ENCODE measurements at places on chromosomes 4 and X.

GRCh38 chr4:174373821-174374220, 90.1 kb downstream of the CEP44 start:
- DNase-seq = no peak

GRCh38 chr4:80462621-80463091, 127.1 kb downstream of the CFAP299 start:
- DNase-seq = no peak

DNA sequence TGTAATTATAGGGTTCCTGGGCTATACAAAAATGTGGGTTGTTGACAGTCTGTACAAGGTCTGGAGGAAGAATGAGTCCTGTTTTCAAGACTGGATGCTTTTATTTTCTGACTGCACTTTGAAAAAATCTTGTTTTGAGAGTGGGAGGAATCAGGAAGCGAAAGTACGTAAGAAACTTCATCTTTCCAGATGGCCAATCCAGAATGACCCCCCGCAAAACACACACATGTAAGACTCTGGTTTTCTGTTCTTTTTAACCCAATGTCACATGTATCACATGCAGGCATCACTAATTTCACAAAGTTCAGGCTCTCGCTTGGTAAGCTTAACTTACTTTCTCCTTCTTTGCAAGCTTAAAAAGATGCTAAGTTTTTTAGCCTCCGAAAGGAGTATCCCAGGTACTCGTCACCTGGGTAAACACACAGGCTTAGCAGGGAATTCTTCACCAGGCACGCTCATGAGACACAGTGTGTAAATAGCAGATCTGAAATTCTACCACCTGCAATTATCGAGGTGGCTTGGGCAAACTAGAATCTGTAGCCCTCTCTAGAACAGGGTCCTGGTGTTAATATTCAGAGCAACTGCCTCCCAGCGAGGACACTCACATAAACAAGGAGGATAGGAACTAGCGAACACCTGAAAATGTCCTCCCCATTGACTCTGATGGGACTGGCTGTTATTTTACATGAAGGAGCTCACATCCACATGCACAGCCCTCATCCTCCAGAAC, 90.7 kb downstream of the NSUN7 start:
- DNase-seq = no peak

GRCh38 chr4:142021761-142022160, 385.4 kb downstream of the IL15 start:
- no peak for DNase-seq

DNA sequence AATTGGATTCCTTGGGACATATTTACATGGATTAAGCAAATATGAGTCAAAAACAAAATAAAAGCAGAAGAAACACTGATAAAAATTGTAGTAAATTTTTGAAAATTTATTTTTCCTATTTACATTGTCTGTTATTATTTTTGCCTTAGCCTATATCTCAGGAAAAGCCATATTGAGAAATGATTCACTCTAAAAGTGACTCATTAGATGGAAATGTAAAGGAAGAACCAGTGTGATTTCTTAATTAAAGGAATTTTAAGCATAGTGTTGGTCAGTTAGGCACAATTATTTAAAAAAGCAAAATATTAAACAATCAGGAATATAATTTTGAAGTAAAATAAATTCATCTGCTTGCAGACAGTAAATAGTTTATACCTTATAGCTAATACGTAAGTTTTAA, 167.4 kb upstream of the NAP1L5 start:
- no peak for DNase-seq

DNA sequence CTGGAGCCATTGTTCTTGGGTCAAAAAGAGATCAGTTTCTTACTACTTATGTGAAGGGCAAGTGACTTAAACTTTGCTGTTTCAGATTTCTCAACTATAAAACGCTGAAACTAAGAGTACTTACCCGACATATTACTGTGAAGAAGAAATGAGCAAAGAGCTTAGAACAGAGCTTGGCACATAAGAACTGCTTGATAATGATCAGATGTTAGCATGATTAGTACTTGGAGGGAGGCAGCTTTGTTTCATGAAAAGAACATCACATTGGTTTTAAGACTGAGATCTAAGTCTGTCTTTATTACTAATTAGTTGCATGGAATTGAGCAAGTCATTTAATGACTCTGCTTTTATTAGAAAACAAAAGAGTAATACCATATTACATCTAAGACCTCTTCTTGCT, 169.1 kb downstream of the ARHGAP24 start:
- no peak for DNase-seq

GRCh38 chr4:110636171-110636679, 13.3 kb upstream of the PITX2 start:
- DNase-seq = no peak

DNA sequence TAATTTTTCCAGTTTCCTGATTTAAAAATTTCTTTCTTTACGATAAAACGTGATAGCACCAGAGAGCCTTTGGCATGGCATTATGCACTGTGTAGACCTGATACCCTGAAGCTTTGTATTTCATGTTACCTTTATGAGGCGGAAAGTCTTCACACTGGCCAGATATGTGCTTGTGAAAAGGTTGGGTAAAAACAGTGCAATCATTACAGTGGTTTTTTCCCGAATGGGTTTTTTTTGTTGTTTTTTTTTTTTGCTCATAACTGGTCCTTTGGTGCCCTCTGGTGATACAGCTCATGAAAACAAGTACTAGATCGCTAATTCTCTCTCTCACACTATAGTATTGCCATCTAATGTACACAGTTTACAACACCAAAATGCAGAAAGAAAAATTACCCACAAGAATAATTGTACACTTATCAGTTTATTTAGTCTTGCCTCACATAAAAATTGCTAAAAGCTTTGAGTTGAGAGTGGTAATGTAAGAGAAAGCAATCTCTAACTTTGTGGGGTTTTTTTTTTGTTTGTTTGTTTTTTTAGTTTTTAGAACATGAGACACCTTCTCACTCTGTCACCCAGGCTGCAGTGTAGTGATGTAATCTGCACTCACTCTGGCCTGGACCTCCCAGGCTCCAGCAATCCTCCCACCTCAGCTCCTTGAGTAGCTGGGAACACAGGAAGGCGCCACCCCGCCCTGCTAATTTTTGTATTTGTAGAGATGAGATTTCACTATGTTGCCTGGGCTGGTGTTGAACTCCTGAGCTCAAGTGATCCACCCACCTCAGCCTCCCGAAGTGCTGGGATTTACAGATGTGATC, 21.3 kb downstream of the SPCS3 start:
- no peak for DNase-seq

DNA sequence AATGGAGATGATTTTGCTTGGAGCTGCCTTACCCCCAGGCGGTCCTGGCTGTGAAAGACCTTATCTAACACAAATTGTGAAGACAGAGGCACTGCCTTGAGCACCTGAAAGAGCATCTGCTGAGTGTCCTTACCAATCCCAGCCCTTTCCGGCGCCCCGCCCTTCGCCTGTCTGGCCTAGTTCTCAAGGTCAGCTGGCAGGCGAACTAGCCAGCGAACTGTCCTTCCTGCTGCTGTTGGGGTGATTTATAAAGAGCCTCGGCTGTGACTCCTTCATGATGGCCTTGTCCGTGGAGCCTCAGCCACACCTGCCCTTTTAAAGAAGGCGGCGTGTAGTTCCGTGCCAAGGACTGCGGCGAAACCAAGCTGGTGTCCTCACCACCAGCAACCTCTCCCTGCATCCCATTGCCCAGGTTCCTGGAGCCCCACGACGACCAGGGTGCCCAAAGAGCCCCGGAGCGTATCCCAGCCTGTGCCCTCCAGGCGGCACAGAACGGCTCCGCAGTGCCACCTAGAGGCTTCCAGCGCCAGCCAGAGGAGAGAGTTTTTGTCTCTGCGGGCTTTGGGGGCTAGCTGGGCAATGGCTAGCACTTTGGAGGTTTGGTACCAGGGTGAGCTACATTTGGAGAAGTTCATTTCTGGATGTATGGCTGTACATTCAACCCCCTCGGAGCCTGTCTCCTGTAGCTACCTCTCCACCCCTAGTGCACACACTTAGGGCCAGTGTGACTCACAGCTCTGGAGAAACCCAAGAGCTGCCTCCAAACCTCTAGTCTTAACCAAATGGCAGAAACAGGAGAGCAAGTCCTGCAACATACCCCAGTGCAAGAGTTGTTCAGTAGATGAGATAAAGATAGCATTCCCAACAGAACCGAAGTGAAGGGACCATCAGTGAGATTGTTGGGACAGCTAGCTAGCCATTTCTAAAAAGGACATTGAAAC, 36.8 kb upstream of the VMA21 start:
- DNase-seq = no peak

DNA sequence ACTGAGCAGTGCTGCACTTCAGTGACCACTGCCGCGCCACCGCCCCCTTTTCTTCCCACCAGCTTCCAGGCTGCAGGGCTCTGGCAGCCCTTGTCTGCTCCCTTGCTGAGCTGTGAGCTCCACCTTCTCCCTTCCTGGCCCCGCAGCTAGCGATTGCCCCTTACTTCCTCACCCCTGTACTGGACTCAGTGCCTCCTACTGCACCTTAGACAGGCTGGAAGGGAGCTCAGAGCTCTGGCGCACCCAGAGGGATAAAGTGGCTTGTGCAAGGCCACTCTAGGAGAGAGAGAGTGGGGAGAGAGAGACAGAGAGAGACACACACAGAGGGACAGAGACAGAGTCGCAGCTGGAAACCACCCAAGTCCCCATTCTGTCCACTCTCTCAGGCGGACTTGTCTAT, 6.0 kb downstream of the RASL11B start:
- DNase-seq = no peak

DNA sequence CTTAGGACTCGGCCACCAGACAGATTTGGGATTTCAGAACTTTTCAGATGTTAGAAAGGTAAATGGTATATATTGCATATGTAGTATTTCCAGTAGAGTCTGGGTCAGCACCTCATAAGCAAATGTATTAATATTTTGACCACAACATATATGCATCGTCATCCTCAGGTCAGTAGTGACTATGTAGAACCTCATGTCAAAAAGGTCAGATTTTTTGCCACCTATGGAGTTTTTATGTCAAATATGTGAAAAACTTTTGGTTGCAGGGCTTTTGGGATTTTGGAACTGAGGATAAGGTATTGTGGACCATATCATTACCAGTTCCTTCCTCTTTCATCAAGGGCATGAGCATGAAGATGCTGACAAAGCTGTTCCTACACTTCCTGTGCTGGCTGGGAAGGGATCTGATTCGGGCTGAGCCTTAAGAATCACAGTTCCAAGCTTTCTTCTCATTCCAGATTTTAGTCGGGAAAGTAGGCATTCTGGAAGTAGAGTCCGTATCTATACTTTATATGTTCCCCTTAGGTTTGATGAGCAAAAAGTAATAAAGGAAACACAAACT, 183.0 kb upstream of the PGRMC2 start:
- DNase-seq = no peak

DNA sequence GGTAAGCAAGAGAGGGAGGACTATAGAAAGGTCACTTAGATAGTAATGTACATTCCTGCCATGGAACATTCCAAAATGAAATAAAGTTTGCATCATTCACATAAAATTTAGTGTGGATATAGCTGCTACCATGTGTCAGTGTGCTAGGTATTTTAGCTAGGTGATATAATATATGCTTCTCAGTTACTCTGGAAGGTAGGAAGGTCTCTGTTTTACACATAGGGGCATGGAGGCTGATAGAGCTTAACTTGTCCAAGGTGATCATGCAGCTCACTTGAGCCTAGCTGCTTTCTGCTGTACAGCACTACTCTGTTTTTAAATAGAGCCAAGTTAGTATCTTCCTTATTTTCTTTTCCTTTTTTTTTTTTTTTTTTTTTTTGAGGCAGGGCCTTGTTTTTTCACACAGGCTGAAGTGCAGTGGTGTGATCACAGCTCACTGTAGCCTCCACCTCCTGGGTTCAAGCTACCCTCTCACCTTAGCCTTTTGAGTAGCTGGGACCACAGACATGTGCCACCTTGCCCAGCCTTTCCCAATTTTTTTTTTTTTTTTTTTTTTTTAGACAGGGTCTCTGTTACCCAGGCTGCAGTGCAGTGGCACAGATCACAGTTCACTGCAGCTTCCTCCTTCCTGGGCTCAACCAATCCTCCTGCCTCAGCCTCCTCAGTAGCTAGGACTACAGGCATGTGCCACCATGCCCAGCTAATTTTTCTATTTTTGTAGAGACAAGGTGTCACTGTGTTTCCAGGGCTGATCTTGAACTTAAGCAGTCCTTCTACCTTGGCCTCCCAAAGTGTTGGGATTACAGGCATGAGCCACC, 10.4 kb downstream of the AFF1 start:
- no peak for DNase-seq

DNA sequence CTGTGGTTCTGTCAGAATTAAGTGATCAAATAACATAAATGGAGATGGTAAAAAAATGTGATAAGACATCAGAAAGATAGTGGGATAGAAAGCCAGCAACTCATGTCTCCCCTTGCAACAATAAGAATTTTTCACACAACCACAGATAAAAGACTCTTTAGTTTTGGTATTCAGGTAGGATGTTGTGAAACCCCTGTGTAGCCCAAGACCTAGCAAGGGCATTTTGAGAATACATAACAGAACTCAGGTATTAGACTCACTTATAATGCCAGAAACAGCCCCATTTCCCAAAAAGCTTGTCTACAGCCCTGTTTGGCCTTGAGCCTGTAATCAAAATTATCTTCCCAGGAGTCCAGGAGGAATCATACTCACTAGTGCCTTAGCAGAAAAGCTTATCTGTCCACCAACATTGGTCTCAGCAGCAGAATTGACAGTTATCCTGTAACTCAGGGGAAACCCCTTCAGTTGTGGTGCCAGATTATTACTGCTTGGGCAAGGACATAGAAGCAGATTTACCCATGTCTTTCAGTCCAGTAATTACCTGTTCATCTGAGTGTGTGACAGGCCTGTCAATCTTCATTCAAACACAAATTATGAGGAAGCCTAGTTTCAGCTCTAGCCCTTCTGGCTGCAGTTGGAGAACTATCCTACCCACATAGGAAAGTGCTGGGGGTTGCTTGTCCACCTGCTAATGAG, 41.0 kb upstream of the UGT2B17 start:
- DNase-seq = no peak

DNA sequence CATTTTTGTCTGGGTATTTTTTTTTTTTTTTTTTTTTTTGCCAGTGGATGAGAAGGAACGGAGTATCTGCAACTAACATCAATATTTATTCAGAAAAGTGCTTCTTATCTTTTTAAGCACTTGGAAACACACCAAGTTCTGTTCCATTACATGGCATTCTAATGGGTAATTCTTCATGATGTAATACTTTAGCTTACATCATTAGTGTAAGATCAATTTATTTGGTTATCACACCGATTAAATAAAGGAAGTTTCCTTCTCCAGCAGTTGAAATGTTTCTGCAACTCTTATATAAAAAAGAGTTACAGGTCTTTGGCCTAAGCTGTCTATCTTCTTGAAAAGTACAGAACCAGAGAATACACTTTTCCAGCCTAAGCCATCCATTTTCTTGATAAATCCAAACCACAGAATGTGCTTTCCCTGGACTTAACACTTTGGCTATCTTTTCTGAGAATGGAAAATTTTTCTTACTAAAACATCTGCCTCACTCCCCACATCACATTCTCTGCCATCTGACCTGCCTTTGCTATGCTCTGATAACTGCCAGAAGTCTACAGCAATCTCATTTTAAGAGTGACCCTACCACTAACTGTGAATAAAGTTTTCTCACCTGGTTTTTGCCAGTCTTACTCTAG, 191.9 kb upstream of the MAB21L2 start:
- DNase-seq = no peak

- peak; percentile 70 for DNase-seq
These were observed 173.0 kb upstream of the PCDH18 start for GRCh38 chr4:137705171-137705783.

- no peak for DNase-seq
These were observed 102.1 kb upstream of the FAM9B start for GRCh38 chrX:9135901-9136510.

- peak; percentile 69 for DNase-seq
These were observed 440.9 kb downstream of the INPP4B start for GRCh38 chr4:142405021-142405694.

- no peak for DNase-seq
These were observed 107.0 kb downstream of the DDIT4L start for GRCh38 chr4:100083289-100083688.

- DNase-seq = no peak
These were observed at the start of gene MBNL3 for GRCh38 chrX:132488819-132489577. Gene MBNL3, minus strand, starts transcription at chrX:132489038. Its CDS starts 49,427 bp downstream, at chrX:132439611.

Data from GM04504 (cell line).